LHCN-M2 (cell line): ENCODE measurements at places on chromosomes 12 and 14.

DNA sequence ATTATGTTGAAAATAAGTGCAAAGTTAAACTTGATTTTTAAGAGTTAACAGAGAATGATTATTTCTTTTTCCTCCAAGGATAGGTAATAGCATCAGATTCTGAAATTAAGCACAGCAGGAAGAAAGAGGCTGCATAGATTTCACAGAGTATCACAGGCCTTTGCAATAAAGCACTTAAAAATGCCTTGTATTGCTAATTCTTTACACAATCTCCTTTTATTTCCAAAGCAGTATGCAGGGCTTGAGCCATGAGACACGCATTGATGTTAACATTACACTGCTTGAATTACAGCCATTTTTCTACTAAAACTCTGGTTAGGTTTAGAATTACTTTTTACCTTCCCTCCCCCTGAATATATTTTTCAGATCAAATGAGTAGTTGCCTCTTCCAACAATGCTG lies 398.3 kb downstream of the BCAT1 start:
- no peak for DNase-seq

DNA sequence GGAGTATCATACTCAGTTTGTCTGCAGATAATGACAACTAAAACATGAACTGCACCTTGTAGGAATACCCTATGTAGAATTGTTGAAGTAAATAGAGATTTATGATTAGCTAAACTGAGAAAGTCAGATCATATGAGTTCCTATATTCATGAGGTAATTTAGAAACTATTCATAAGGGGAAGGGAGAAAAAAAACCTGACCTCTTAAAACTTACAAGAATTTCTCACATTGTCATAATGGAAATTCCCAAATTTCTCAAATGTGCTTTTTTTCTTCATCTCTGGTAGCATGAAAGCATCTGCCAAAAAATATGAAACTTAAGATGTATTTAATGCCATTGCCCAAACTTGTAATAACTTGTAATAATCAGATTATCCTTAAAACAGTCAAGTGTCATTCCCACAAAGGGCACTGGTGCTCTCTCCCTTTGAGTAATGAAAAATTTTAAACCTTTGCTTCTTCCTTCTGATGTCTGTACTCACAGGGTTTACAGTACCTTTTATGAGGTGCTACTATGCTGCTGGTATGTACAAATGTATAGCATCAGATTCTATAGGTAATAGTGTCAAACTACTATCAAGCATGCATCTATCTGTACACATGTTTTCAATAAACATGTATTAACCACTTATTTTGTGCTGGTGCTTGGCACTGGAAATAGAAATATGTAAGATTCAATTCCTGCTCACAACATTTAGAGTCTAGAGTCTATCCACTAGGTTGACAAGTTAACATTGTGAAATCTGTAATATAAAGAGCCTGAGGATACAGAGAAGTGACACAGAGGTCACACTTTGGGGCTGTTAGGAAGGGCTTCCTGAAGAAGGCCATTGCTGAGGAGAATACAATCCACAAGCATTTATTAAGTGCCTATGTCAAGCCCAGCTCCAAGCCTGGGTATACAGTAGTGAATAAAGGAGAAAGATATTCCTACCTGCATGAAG lies 17.4 kb upstream of the DRAM1 start:
- DNase-seq = no peak

GRCh38 chr12:8746046-8746445 lies 48.3 kb downstream of the RIMKLB start:
- DNase-seq = no peak

GRCh38 chr12:68585966-68586365 lies 24.7 kb upstream of the RAP1B start:
- DNase-seq = no peak

- DNase-seq = no peak
Measured at GRCh38 chr14:79117561-79117960, 947.4 kb downstream of the NRXN3 start.

DNA sequence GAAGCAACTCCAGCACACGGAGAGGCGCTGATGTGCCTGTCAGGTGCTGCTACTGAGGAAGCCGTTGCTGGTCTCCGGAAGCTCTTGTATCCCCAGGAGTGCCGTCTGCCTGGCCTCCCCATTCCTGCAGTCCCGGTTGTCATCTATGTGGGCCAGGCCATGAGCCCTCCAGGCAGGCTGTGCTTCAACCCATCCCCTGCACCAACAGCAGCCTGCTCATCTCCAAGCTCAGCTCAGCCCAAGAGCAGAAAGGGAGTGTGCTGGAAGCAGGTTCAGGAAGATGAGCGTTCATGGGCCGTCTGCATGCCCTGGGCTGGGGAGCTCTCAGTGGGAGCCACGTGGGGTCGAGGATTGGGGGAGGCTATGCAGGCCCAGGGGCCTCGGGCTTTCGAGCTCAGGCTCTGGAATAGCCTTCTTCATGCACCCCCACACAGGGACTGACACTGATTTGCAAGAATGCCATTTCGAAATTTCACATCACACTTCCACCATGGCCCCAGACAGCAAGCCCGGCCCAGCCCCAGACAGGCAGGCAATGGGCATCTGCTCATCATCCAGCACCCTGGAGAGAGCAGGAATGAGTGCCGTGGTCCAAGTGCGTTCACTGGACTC lies 164.5 kb downstream of the KIF26A start:
- no peak for DNase-seq

GRCh38 chr12:1499351-1499750 lies 95.0 kb downstream of the FBXL14 start:
- DNase-seq = no peak

DNA sequence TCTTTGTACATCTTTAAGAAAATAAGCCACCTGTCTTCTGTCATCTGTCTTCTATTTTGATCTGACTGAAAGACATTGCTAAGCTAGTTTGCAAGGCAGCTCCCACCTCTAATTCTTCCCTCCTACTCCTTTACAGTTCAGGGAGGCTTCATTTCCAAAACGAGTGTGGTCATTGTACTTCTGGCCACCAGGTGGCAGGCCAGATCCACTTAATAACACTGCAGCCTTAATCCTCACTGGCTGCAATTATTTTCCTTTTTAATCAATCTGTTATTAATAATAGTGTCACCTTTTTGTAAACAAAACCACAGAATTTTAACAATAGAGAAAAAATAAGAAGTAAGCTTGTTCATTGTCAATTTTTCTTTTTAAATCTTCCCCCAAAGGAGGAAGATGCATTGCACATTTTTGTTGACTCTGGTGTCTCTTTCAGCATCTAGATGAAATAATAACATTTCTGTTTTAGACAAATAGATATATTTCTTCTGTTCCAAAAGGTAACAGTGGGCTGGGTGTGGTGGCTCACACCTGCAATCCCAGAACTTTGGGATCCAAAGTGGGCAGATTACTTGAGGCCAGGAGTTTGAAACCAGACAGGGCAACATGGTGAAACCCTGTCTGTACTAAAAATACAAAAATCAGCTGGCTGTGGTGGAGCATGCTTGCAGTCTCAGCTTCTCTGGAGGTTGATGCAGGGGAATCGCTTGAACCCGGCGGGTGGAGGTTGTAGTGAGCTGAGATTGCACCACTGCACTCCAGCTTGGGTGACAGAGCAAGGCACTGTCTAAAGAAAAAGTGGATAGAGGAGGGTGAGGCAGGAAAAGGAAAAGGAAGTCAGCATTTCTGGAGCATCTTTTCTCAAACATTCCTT lies 23.3 kb downstream of the GABARAPL1 start:
- no peak for DNase-seq

DNA sequence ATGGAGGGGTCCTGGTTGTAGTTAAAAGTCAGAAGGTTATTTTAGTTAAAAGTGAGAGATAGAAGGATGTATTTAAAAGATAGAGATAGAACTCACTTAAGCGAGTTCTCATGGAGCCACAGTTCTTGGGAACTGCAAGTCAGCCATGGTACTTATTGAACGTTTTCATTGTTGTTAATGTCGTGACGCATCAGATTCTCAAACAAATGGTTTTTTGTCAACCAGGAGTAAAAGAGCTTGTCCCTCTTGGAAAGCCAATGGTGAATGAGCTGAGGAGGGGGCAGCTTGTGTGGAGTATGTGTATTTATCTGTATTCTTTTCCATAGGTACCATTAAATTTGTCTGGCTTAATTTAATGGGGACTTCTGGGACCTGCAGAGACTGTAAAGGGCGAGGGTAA lies 68.6 kb downstream of the FIGNL2 start:
- no peak for DNase-seq
